ENCODE measurements at places on chromosomes 2 and 18.

GRCh38 chr2:169363560-169364150 is 1.3 kb upstream of the LRP2 start:
- DNase-seq, result no peak

- DNase-seq, result no peak
These were observed 97.4 kb upstream of the LCLAT1 start for GRCh38 chr2:30349691-30350090.

DNA sequence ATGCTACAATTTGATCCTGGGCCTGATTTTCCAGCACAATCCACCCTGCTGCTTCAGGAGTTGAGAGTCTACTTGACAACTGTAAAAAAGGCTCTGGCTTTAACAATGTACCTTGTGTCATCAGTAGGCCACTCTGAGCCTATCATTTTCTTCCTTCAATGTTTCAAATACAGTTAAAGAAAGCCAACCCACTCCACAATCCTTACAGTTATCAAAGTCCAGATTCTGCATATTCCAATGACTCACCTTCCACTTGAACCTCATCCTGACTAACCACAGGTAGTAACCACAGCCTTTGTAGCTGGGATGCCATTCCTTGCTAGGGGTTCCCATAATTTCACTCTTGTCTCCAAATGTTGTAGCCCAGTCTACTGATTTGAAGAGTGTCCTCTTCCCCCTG is 35.5 kb upstream of the AQP4 start:
- no peak for DNase-seq

DNA sequence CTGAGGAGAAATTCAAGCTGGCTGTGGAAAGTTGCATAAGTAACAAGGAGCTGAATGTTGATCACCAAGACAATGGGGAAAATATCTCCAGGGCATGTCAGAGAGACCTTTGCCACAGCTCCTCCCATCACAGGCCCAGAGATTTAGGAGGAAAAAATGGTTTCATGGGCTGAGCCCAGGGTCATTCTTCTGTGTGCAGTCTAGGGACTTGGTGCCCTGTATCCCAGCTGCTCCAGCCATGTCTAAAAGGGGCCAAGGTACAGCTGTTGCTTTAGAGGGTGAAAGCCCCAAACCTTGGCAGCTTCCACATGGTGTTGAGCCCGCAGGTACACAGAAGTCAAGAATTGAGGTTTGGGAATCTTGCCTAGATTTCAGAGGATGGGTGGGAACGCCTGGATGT is 439.8 kb upstream of the HNRNPA3 start:
- DNase-seq, result no peak

- no peak for DNase-seq
These were observed 44.9 kb downstream of the SERTAD2 start for GRCh38 chr2:64608867-64609226.

- DNase-seq, result no peak
These were observed 73.9 kb upstream of the NCKAP5 start for GRCh38 chr2:133641942-133642725.

DNA sequence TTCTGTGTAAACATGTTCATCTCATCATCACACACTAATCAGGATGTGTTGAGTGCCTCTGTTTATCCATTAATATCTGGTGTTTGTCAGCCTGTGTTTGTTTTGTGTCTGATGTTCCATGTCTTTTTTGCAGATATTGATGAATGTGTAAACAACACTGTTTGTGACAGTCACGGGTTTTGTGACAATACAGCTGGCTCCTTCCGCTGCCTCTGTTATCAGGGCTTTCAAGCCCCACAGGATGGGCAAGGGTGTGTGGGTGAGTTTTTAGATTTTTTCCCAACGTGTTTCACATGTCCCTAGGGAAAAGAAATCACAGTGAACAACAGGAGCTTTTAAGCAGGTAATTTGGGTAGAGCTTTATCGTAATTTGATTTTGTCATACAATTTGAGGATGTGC is 133.7 kb upstream of the RASGRP3 start:
- no peak for DNase-seq

- no peak for DNase-seq
These were observed 9.8 kb upstream of the CWC22 start for GRCh38 chr2:180016937-180017336.

GRCh38 chr18:55097456-55098170 is 138.4 kb upstream of the CCDC68 start:
- no peak for DNase-seq

GRCh38 chr2:170523506-170523905 is 191.6 kb upstream of the SP5 start:
- no peak for DNase-seq
